ENCODE measurements at places on chromosomes 3 and 15.

DNA sequence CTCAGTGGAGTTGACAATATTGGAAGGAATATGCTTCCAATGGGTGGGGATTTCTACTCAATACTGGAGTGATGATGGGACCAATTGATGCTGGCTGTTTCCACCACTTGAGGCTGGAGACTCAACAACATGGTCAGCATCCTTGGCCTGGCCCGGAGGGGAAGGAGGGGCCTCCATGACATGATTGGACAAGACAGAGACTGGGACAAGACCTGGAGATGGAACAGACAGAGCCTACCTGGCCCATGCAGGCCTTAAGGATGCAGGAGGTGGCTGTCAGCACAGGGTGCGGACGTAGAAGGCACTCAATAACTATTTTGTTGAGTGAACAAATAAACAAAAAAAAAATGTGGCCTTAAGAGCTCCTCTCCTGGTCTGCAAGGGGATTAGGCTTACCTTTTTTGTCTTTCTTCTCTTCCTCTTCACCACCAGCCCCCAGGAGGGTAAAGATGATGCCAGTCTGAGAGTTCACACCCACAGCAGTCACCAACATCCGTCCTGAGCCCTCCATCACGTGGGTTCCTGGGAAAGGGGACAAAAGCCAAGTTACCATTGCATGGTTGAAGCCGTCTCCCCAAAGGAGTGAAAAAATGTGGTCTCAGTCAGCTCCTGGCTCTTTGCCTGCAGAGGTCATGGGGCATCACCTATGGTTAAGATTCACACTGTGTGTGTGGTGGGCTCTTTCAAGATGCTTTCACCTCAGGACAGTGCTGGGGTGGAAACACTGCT is 67.1 kb upstream of the SEC13 start:
- DNase-seq = no peak

GRCh38 chr3:37138816-37139215 is 35.6 kb downstream of the LRRFIP2 start:
- no peak for DNase-seq

DNA sequence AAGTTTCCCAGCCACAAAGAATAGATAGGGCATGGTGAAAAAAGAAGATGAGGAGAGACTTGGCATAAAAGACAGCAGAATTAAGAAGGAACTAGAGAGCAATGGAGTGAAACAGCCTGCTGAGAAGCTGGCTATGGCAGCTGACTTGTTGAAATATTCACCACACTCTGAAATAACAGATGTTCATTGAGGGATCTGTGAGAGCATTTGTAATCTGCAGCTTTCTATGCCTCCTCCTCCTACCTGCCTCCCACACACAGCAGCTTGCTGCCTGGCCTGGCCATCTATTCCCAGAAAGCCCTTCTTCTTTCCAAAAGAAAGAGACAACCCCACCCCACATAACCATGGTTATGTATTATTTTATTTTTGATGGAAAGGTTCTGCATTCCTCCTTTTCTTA is 303.9 kb downstream of the GAP43 start:
- no peak for DNase-seq

DNA sequence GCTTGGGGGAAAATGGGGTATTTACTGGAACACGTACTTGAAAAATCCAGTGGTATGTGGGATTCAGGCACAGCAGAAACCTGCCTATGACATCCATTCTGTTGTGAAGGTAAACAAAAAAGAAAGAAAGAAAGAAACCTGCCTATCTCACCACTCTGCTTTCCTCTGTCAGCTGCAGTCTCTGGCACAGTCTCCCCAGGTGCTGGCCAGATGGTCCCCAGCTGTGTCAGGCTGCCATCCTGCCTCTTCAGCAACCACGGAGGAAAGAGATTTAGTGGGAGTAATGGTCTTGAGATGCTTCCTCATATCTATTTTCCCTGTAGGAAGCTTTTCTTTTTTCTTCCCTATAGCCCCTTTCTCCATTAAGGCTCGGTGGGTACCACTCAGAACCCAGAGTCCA is 2.5 kb upstream of the PXYLP1 start:
- peak; percentile 24 for DNase-seq

DNA sequence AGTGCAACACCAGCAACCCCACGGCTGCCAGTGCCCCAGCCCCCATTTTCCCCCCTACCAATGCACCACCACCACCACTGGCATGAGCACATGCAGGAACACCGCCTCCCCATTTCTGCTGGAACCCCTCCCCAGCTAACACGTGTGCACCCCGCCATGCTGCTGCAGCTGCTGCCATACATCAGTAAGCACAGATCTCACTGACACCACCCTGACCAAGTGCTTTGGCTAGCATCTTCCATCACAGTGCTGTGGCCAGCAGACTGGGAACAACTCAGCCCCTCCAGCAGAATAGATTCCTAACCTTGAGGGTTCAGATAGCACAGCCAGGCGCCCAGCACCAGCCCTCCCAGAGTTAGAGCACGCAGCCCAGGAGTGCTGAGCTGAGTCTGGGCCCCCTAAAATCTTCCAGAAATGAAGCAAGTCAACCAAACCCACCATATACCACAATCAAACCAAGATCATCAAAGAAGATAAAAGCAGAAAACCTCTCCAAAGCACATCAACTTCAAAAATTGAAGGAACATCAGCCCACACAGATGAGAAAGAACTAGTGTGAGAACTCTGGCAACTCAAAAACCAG is 81.2 kb upstream of the CDV3 start:
- peak; percentile 75 for DNase-seq

- DNase-seq = no peak
Measured at GRCh38 chr3:162112719-162113118, 616.1 kb downstream of the OTOL1 start.

DNA sequence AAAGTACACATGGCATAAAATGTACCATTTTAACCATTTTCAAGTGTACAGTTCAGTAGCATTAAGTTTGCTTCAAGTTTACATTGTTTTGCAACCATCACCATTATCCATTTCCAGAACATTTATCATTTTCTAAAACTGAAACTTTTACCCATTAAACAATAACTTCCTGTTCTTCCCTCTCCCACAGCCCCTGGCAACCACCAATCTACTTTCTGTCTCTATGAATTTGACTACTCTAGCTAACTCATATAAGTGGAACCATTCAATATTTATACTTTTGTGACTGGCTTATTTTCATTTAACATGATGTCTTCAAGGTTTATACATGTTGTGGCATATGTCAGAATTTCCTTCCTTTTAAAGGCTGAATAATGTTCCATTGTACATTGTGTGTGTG is 19.9 kb downstream of the TMEM62 start:
- DNase-seq = no peak

- no peak for DNase-seq
Measured at GRCh38 chr3:186746008-186746407, 28.8 kb downstream of the KNG1 start.

- DNase-seq = no peak
Measured at GRCh38 chr3:133527081-133527715, 46.3 kb upstream of the CDV3 start.

- no peak for DNase-seq
Measured at GRCh38 chr15:75821786-75822345, 21.4 kb upstream of the UBE2Q2 start.

GRCh38 chr3:38141173-38141951 is 2.9 kb downstream of the MYD88 start:
- no peak for DNase-seq

GRCh38 chr3:115999613-116000012 is 376.3 kb downstream of the GAP43 start:
- no peak for DNase-seq

DNA sequence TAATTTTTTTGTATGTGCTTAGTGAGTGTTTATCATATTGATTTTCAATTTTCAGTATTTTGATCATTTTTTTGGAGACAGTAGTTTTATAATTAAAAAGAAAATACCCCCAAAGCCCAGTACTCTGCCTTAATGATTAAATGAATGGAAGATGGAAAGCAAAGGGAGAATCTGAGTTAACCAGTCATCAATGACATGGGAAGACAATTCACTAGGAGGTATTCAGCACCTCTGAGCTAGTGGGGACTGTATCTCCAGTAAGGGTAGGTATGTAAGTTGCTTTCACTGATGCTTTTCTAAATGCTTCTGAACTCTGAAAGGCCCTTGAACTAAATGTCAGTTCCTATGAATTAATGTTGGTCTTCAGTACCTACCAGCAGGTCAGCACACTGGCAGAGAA is 590.4 kb upstream of the DPPA4 start:
- no peak for DNase-seq

GRCh38 chr3:194235160-194235559 is 99.2 kb downstream of the HES1 start:
- DNase-seq = no peak

DNA sequence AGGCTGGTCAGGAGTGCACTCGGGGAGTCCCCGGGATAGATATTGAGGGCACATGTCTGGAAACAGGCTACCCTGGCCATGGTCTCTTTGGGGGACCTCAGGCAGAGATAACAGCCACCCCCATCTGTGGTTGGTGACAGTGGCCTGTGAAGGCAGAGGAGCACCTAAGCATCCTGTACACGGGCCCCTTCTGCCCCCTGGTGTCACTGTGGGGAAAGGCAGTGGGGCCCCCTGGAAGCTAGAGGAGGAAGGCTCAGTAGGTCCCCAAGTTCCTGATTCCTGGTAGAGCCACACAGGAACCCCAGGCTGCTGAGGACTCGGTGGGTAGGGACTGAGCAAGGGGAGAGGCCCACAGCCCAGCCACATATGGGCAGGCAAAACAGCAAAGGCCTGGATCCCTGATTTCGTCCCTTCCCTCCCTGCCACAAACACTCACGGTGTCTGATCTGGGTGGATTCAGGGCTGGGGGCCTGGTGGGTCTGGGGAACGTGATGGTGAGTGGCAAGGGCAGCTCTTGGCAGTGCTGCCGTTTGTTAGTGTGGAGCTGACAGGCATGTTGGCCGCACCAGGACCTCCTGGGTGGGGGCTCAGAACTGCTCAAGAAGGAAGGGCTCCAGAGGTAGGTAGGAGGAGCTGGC is 14.1 kb upstream of the CXCR6 start:
- peak; percentile 60 for DNase-seq

DNA sequence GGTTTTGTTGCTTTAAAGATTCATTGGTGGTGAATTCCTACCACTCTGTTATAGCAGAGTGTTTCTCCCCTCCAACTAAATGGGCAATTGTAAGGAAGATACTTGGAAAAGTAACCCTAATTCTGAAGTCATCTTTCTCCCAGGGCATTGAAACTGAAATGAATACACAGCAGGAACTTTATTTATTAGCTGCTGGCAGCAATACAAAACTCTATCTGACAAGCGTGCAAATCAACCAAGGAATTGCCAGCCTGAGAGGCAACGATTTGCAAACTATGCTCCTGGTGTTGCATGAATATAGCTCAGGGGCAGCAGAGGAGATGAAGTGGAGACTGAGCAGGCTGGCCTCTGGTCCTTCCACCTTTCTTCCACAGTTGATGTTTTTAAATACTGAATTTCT is 48.9 kb downstream of the CD200R1 start:
- DNase-seq = no peak

Data from NAMALWA (cell line).